ENCODE measurements at places on chromosomes 3 and 15.

DNA sequence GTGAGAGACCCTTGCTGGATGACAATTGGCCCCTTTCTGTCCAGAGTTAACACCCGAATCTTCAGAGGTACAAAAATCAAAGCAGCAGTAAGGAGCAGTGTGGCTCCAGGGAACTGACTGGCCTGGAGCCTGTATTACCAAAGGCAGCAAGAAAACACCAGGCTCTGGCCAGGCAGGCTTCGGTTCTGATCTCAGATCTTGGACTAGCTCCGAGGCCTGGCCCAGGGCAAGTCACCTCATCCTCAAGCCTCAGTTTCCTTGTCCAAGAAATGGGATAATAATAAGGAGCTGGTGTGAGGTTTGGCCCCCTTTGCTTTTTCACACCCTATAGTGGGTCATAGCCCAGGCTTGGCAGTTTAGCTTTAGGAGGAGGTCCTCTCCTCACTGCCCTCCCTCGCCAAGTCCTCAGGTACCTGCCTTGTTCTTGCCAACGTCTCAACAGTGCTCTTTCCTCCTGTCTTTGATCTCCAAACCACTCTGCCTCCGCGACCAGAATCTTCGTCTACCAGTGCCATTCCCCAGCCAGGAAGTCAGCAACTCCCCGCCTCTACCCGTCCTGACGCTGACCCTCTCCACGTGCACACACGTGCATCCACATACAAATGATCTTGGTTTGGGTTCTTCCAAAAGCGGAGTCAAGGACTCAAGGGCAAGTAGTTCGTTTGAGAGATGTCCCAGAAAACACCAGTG, 82.6 kb upstream of the TLE3 start:
- no peak for DNase-seq

DNA sequence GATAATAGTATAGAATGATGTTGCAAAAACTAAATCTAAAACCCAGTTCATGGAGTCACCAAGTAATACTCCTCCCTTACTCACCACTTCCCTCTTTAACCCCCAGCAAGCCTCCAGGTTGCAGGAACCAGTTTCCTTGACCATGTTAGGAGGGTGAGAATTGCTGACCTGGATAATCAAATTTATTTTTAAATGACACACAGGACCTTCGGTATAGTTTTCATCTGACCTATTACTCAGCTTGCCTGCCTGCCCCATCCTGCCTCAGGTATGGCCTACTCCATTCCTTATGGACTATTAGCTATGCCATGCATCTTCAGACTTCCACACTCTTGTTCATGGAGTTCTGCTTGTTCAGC, 883 bp downstream of the RTP4 start:
- DNase-seq, result no peak

DNA sequence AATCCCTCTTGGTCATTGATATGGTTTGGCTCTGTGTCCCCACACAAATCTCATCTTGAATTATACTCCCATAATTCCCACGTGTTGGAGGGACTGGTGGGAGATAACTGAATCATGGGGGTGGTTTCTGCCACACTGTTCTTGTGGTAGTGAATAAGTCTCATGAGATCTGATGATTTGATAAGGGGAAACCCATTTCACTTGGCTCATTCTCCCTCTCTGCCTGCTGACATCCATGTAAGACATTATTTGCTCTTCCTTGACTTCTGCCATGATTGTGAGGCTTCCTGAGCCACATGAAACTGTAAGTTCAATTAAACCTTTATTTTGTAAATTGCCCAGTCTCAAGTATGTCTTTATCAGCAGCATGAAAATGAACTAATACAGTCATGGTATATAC, 106.9 kb upstream of the UBP1 start:
- DNase-seq, result no peak

DNA sequence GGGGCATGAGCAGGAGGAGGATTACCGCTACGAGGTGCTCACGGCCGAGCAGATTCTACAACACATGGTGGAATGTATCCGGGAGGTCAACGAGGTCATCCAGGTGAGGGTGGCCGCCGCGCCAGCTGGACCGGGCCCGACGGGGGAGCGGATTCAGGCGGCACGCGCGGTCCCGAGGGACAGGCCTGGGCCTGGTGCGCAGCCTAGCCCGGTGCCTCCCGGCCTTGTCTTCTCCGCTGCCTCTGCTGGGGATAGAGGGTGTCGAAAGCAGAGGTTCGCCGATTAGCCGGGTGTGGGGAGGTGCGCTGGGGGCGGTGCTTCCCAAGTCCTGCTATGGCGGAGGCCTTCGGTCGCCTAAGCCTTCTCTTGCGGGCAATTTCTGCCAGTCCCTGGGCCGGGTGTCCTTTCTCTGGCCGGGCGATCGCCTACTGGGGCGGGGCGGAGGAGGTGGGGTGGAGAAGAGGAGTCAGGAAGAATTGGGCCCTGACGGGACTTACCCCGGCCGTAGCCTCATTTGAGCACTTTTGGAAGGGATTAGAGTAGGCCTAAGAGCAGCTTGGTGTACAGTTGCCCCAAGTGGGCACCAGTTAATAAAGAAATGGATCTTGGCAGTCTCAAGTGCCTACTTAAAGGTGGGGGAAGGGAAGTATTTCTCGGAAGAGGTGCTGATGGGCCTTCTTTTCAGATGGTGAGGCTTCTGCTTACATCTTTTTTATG, 940 bp downstream of the ARIH1 start:
- peak; percentile 73 for DNase-seq

- DNase-seq, result no peak
Observed at GRCh38 chr3:24688446-24689148, 193.9 kb upstream of the THRB start.

DNA sequence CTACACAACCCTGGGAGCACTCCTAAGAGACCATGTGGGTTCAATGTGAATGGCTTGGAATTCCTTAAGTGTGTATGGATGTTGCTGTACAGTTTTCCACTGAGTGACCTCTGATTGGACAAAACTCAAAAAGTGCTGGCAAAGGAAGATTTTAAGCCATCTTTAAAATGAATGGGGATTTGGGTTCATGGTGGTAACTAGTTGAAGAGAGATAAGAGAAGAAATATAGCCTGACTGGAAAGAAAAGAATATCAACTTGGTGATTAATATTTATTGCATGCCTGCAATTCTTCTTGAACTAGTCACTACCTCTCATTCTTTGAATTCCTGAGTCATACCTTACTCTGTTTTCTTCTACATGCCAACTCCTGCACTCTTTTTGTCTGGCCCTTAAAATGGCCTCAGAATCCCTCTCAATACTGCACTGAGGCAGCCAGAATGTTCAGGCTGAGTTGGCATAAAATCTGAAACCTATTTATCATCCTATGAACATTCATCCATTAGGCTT, 124.7 kb downstream of the RPL22L1 start:
- no peak for DNase-seq

- DNase-seq, result no peak
Observed at GRCh38 chr15:54026258-54026657, 48.0 kb downstream of the UNC13C start.

GRCh38 chr15:78101423-78102105, 9.2 kb downstream of the SH2D7 start:
- no peak for DNase-seq

DNA sequence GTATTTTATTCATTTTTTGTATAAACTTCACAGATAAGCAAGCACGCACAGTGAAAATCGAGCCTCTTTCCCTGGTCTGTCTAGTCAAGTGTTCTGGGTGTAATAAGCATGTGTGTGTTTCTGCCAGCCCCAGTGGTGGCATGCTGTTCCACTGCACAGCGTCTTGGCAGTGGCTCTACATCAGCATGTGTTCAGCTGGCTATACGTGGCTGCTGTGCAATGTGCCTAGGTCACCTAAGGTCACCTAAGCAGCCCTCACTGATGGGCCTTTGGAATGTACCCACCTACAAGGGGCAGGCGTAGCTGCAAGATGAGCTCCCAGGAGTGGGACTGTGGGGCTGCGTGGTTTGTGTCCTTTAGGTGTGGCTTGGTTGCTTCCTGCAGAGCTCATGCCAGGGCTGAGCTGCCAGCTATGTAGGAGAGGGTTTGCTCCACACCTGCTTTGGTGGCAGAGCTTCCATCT, 4.9 kb downstream of the LIMD1 start:
- DNase-seq, result no peak

DNA sequence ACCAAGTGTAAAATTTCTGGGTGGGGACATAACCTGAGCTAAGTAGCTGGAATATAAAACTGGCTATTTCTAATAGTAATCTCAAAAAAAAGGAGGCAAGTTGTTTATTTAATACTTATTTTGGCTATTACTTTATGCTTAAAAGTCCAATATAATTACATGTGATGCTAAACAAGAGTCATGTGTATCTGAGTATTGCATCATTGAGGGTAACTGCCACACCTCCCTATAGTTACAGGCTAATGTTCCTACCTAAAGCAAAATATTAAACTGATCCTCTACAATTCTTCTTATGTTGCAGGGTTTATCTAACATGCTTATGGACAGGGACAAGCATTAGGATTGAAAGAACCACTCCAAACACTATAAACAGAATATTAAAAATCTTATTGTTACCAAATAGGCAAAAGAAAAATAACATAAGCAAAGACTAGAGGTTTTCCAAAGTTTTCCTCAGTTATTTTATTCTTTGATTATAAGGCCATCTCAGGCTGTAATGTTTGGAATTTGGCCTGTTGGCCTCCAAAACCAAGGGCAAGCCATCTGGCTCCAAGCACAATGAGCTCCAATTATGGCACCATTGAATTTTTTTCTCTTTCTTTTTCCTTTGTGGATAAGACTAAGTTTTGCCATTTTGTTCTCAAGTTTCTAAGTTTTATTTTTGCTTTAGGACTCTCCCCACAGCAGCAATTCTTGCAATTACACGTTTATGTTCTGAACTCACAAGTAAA, 75.8 kb upstream of the ABI3BP start:
- no peak for DNase-seq

DNA sequence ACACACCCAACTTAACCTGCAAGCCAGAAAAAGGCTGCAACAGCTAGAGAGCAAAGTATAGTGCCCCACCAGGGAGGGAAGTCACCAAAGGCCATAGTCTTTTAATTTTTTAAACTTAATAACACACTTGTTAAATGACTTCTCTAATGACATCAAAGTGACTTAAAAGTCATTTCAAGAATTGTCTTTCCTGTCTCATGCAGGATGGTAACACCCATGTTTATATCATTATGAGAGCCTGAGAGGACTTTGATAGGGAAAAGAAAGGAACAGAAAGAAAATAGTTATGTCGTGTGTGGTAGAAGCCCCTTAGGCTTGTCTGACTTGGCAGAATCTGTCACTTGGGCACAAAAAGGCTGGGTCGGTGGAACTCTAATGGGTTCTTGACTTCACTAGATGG, 57.9 kb upstream of the C2CD4B start:
- DNase-seq, result no peak

DNA sequence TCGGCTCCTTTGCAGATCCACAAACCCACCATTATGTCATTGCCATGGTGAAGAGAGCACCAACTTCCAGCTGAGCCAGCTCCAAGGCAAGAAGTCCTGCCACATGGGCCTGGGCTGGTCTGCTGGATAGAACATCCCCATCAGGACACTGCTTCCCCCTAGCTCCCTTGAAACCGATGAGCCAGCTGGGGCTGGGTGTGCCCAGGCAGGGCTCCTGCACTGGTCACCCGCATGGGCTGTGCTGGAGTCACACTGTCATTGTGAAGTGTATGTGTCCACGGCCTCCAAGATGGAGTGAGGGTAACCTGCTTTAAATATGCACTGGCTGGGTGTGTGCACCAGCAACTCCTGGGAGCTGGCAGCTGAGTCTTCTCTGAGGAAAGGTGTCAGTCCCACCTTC, 31.0 kb upstream of the TOPBP1 start:
- no peak for DNase-seq

- no peak for DNase-seq
Observed at GRCh38 chr3:11554236-11554610, 89.5 kb downstream of the VGLL4 start.

GRCh38 chr3:35088943-35089342, 550.4 kb upstream of the ARPP21 start:
- no peak for DNase-seq

GRCh38 chr15:72445426-72445825, 28.7 kb upstream of the ARIH1 start:
- DNase-seq, result no peak

GRCh38 chr3:157868946-157869345, 237.3 kb downstream of the SHOX2 start:
- DNase-seq, result no peak

- no peak for DNase-seq
Observed at GRCh38 chr3:23648326-23648995, 157.3 kb upstream of the UBE2E1 start.

- no peak for DNase-seq
Observed at GRCh38 chr15:57696146-57696545, 10.4 kb upstream of the POLR2M start.

DNA sequence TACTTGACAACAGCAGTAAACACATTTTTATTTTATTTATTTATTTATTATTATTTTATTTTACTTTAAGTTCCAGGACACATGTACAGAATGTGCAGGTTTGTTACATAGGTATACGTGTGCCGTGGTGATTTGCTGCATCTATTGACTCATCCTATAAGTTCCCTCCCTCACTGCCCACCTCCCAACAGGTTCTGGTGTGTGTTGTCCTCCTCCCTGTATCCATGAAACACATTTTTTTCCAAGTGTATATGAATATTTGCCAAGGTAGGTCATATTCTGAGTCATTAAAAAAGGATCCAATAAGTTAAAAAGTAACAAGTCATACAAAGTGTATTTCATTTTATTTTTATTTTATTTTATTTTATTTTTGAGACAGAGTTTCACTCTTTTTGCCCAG, 567.3 kb upstream of the KCNMB2 start:
- no peak for DNase-seq

GRCh38 chr3:21464746-21465145, 286.3 kb downstream of the ZNF385D start:
- no peak for DNase-seq

DNA sequence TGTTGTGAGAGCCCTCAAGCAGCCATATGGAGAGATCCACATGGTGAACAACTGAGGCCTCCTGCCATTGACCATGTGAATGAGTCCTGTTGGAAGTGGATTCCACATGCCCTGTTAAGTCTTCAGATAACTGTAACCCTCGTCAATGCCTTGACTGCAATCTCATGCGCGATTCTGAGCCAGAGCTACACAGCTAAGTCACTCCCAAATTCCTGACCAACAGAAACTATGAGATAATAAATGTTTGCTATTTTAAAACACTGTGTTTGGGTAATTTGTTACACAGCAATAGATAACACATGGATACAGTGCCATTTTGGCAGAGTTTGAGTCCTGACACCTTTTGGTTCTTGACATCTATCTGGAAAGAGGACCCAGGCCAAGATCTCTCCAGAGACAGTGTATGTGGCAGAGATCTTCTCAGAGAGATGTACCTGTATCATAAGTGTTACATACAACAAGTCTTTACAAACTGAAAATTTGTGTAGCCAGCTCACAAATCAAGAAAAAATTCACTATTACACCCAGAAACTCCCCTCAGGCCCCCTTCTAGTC, 34.5 kb upstream of the BNC1 start:
- no peak for DNase-seq

DNA sequence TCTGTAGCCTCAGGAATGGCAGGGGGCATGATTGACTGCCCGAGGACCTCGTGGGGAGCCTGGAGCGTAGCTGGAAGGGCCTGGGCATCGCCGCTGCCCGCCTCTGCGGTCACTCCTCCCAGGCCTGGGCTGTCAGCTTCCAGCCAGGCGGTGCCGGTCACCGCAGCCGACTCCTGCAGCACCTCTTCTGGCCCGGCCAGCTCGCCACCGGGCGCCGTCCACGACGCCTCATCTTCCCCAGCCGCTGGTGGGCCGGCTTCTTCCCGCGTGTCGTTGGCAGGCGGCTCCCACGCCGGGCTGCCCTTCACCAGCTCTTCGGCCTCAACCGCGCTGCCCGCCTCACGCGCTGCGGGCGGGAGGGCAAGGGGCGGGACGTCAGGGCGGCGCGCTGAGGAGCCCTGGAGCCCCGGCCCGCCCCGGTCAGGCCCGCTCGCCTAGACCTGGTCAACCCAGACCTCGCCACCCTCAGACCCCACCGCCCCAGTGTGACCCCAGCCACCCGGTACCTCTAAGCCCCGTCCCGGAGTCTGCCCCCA, 1.0 kb downstream of the CSPG5 start:
- DNase-seq, result peak; percentile 8
